Stimulated activated naive CD8-positive, alpha-beta T cell treated with anti-CD3 and anti-CD28 coated beads, Interleukin-15, Interleukin-2, amounts not matched to agents 100 U/mL and 50 U/mL, for 24 hours (primary cell): ENCODE measurements at places on chromosomes 12 and 14.

DNA sequence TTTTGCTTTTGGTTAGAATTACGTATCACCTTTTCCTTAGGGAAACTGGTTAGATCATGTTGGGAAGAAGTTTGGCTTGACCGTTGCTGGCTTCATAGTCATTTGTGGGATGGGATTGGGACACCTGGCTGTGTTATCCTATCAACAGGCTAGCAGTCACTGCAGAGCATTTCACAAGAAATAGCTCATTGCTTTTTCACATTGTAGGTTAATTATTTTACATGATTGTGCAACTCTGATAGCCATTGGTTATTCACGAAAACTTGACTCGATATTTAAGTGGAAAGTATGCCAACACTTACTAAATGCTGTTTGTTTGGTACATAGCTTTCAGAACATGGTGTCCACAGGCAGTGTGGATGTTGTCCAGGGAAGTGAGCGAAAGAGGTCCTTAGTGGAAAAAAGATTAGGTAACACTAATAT lies 89.4 kb downstream of the NKX2-1 start:
- no peak for DNase-seq

GRCh38 chr12:44317651-44318126 lies 481.8 kb downstream of the TMEM117 start:
- DNase-seq = no peak

DNA sequence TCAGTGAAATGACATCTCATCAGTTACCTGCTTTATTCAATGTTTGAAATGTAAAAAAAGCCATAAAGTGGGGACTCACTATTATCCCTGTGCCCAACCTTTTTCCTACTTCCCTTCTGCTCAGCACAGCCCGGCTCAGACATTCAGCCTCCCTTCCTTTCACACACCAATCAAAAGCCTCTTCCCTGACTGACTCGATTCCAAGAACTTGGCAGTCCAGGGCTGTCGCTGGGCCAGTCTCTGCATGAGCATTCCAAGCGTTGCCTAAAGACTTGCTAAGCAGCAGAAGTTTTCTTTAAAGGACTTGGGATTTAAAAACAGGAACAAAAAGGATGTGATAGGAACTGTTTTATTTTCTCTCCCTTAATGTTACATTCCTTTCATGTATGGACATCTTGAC lies 22.7 kb downstream of the ITPR2 start:
- no peak for DNase-seq

- no peak for DNase-seq
These were observed 75.1 kb upstream of the GALNT9 start for GRCh38 chr12:132404435-132404855.

GRCh38 chr14:25003537-25003936 lies 46.4 kb downstream of the STXBP6 start:
- DNase-seq = no peak

- no peak for DNase-seq
These were observed 7.8 kb downstream of the LRRK2 start for GRCh38 chr12:40232602-40233001.

DNA sequence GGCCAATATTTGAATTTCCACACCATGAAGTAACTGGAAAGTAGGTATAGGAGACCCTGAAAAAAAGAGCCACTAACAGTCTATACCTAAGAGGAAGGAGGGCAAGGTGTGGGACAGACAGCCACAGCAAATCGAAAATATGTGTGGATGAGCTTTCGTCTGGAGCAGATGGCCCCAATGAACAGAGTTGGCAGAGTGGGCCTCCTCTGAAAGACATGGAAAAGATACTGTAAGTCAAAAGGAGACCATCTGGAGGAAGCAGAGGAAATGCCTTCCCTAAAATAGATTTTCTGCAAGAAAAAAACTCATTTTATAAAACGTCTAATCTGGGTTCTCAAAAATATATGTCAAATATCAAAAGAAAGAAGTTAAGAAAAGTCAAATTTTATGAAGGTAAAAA lies 157.2 kb upstream of the PRKD1 start:
- no peak for DNase-seq

DNA sequence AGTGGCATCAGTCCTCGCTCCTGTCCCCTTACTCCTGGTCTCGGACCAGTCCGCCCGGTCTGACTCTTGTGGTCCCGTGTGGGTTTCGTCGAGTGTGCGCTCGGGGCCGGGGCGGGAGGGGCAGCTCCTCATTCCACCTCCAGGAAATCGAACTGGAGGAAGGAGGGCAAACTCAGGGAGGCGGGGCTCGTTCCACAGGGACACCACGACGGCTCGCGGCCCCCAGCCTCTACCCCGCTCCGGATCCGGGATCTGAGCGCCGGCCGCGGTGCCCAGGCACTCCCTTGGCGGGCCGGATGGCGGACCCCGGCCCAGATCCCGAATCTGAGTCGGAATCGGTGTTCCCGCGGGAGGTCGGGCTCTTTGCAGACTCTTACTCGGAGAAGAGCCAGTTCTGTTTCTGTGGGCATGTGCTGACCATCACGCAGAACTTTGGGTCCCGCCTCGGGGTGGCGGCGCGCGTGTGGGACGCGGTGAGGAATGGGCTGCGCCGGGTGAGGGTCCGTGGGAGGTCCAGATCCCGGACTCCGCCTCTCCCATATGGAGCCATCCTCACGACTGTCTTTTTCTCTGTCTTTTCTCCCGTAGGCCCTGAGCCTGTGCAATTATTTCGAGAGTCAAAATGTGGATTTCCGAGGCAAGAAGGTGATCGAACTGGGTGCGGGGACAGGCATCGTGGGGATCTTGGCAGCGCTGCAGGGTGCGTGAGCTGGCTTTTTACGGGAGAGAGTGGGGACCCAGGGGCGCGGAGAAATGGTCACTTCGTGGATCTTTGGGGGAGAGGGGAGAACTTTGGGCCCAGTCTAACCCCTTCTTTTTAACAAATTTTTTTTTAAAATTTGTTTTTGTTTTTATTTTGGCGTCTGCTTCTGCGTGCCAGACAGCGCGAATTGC lies at the start of gene EEF1AKMT3:
TSS of gene EEF1AKMT3 (plus strand) at position 186 of the 894 bp plus-strand sequence. CDS start at position 297, 111 bp downstream.
- DNase-seq = peak; percentile 60

- no peak for DNase-seq
These were observed 114.9 kb downstream of the TMEM121 start for GRCh38 chr14:105641075-105641937.

GRCh38 chr12:110102255-110102654 lies 21.9 kb upstream of the IFT81 start:
- DNase-seq = peak; percentile 48

GRCh38 chr14:105927096-105928060 lies 401.0 kb downstream of the TMEM121 start:
- DNase-seq = no peak

- no peak for DNase-seq
These were observed 12.5 kb upstream of the AVPR1A start for GRCh38 chr12:63163541-63163940.

GRCh38 chr12:98275131-98275475 lies 240.3 kb upstream of the TMPO start:
- no peak for DNase-seq

- no peak for DNase-seq
These were observed 108.7 kb downstream of the PTGER2 start for GRCh38 chr14:52422650-52423356.

- no peak for DNase-seq
These were observed 39.1 kb downstream of the SPATA7 start for GRCh38 chr14:88424573-88424972.

DNA sequence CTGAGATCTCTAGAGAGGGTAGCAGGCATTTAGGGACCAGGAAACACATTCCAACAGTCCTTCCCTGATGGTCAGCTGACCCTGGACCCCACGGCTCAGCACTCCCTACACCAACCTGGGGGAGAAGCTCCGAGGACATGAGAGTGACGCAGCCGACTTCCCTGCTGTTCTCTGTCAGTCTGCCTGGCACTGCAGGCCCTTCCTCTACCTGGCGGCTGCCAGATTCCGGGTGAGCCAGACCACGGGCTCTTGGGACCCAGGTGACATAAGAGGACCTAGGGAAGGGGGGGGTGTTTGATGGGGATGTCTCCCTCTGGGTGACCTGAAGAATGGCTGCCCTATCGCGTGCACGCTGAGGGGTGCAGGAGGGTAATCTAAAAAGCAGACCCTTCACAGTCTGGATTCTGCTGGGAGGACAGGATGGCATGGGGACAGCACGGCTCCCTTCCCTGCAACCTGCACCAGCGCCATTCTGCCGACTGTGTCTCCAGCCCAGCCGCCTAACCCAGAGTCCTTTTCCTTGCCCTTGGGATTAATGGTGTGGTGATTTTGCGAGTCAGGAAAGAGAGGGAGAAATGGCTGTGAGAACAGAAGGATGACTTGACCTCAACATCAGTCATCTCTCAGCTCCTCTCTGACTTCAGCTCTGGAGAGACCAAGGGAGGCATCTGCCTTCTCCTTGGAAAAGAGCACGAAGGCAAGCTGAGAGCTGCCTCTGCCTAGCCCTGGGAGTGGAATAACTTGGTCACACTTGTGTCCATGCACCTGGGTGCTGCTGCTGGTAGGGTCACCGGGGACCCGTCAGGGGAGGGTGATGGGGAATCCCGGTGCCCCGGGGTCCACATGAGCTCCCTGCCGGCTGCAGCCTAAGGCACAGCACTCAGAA lies 158.5 kb downstream of the CALM1 start:
- no peak for DNase-seq

DNA sequence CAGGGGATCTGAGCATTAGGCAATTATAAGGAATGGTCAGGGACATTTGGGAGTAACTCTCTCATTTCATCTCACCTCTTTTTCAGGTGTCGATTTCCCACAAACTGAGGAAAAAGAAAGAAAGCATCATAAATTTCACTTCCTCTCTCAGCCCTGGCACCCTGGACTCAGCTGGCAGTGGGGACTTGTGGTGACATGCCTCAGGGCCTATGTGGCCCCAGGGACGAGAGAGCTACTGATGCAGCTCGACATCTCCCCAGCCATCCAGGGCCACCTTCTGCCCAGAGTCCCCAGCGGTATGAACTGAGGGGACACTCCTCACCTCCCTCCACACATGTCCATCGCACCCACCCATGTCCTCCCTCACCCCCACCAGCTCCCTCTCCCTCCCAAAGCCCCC lies 11.7 kb downstream of the TNFRSF1A start:
- DNase-seq = no peak

- peak; percentile 80 for DNase-seq
These were observed 1.3 kb downstream of the ESYT1 start for GRCh38 chr12:56129206-56129941.

- DNase-seq = no peak
These were observed 6.6 kb downstream of the ANKS1B start for GRCh38 chr12:99978152-99978551.

GRCh38 chr14:31268216-31268615 lies 60.6 kb upstream of the HECTD1 start:
- DNase-seq = no peak

DNA sequence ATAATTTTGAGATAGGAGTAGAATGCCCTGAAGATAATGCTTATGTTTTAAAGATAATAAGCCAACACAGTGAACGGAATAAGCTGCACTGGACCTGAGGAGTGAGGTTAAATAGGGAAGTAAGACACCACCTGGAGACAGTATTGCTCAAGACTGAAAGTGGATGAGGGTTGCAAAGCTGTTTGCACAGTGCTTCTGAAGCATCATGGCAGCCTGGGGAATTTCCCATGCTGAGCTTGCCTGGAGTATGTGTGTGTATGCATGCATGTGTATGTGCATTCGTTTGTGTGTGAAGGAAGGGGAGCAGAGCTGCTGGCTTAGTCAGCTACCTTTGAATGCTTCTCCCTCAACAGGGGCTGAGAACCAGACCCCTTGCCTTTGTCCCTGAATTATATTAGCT lies 35.8 kb downstream of the BHLHE41 start:
- DNase-seq = no peak

GRCh38 chr12:100197486-100197885 lies 3.1 kb upstream of the ACTR6 start:
- DNase-seq = no peak

DNA sequence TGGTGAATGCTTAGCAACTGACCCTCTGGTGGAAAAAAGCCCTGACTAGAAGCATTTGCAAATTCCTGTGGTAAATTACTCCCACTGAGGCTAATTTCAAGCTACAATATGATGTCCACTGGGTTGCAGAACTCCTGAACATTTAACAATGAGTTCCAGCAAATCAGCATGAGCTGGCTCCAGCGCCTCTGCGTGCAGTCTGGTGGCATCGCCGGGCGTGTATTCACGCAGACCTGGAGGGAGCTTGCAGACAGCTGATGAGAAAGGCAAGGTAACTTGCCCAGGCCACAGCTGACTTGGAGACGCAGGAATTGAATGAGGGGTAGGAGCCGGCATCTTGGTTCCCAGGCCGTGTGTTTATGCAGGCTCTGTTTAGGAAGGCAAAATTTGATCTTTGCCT lies 45.1 kb upstream of the KCNA1 start:
- no peak for DNase-seq

GRCh38 chr12:44846826-44847225 lies 29.3 kb downstream of the NELL2 start:
- no peak for DNase-seq

DNA sequence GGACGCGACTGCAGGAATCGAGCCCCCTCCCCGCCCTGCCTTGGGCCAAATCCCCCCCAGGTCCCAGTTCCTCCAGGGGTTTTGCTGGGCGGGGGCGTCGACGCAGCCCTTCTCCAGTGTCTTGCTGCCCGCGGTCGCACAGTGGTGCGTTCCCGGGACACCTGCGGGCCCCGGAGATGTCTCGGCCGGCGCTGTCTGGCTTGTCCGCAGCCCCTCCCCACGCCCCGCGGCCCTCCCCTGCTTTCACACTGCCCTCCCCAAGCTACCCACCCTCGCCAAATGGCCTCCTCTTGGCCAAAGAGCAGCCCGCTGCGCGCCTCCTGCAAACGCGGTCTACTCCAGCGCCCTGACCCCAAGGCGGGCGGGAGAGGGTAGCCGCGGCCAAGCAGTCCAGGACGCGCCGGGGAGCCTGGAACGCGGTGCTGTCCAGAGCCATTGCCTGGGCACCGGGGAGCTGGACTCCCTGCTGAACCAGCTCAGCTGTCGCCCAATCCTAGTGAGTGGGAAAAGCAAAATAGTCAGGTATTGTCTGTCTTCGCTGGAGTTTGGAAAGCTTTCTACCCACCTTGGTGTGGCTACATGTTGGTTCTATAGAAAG lies 122.0 kb downstream of the AACS start:
- no peak for DNase-seq

DNA sequence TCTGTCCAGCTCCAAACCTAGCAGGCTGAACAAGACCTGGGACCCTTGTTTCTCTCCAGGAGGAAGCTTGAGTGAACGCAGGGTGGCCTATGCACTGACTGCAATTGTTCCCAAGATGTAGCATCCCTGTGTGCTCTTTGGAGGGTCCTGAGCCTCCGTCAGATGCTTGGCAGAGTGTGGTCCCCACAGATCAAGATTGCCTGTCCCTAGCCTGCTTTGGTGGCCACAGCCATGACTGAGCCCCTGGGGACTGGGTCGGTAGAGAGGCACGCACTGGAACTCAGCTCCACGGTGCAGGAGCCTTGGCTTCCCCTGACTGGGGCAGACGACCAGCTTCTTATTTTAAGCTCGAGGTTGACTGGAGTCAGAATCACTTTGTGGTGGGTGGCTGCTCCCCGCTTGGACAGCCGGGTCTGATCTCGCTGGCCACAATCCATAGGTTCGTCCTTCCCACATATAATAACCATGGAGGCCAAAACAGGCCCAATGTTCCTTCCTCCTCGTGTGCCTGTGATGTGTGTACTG lies 97.8 kb downstream of the LGMN start:
- no peak for DNase-seq

GRCh38 chr12:131346555-131347344 lies 364.1 kb upstream of the SFSWAP start:
- no peak for DNase-seq

GRCh38 chr12:19206493-19207077 lies 77.1 kb downstream of the PLEKHA5 start:
- DNase-seq = no peak

- peak; percentile 74 for DNase-seq
These were observed 27.0 kb downstream of the ZCCHC8 start for GRCh38 chr12:122473543-122474323.

GRCh38 chr12:38919191-38919590 lies 13.8 kb upstream of the CPNE8 start:
- DNase-seq = no peak
